ENCODE measurements at places on chromosomes 5 and 9.

DNA sequence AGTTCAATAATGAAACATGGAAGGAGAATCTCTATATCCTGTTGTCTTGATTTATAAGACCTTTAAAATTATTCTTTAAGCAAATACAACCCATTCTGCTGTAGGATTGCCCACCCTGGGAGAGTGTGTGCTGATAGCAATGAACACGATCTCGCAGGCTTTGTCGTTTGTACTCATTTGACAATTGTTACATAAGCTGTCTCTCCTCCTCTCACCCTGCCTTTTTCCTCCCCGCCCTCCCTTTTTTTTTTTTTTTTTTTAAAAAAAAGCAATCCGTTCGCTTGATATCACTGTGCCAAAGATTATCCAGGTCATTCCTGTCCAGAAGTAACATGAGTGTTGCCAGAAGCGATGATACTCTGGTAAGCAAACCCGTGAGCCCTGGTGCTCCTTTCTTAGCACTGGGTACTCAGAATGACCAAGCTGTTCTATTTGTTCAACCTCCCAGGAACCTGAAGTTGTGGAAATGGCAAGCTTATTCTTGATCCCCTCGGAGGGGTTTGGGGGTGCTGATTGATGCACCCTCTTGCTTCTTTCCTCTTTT, 82.7 kb upstream of the CTSL start:
- no peak for DNase-seq

GRCh38 chr5:113546703-113547183, 33.2 kb downstream of the YTHDC2 start:
- DNase-seq = no peak

- no peak for DNase-seq
These were observed 354.2 kb downstream of the ARL15 start for GRCh38 chr5:53956196-53956595.

- no peak for DNase-seq
These were observed 4.0 kb upstream of the DEPDC1B start for GRCh38 chr5:60703944-60704343.

DNA sequence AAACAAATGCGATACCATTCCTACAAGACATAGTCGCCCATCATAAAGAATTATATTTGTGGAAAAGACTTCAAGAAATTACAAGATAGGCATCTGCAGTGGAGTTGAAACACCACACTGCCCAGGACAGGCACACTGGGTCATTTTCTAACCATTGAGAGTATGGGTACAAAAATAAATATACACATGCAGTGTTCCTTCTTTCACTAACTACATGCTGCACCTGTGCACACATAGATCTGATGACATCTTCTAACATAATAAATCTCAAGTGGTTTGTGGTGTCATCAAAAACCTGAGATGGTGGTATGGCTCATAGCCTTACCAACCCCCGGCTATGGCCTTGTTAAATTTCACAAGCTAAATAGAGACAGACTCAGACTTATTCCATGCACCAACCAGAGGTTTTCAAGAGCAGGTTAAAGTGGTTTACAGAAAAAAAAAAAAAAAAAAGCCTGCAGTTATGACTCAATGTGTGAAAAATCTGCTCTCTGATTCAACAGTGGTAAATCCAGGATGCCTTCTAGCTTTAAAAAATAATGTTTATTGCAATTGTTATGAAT, 12.4 kb upstream of the NFIB start:
- DNase-seq = no peak

- no peak for DNase-seq
These were observed 374.9 kb upstream of the CLINT1 start for GRCh38 chr5:158233735-158234322.

DNA sequence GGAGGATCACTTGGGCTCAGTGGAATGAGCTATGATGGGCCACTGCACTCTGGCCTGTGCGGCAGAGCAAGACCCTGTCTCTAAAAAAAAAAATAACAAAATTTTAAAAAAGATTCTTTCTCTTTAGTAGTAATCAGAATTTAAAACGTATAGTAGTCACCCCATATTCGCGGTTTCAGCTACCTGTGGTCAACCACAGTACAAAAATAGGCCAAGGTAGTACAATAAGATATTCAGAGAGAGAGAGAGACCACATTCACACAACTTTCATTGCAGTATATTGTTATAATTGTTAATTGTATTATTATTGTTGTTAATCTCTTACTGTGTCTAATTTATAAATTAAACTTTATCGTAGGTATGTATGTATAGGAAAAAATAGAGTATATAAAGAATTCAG, 18.7 kb downstream of the INIP start:
- DNase-seq = no peak

GRCh38 chr9:110220809-110221208, 12.8 kb upstream of the C9orf152 start:
- DNase-seq = no peak

DNA sequence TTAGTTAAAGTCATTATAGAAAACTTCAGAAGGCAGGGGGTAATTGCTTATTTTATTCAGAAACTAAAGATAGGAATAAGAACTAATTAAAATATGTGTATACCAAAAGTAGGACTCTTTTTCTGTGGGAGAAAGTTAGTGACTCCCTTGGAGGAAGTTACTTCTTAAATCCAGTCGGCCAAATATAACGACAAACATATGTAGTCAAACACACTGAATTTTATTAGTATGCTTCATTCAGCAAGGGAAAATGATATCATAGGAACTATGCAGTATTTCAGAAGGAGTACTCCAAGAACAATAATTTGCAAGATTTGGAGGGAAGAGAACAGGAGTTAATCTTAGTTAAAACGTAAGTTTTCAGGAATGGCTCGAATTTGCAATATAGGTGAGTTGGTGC, 432.6 kb downstream of the CYLC2 start:
- DNase-seq = no peak

- DNase-seq = peak; percentile 69
These were observed 438 bp downstream of the SOX30 start for GRCh38 chr5:157651623-157652376.

- no peak for DNase-seq
These were observed 47.5 kb downstream of the FEM1C start for GRCh38 chr5:115496936-115497576.

DNA sequence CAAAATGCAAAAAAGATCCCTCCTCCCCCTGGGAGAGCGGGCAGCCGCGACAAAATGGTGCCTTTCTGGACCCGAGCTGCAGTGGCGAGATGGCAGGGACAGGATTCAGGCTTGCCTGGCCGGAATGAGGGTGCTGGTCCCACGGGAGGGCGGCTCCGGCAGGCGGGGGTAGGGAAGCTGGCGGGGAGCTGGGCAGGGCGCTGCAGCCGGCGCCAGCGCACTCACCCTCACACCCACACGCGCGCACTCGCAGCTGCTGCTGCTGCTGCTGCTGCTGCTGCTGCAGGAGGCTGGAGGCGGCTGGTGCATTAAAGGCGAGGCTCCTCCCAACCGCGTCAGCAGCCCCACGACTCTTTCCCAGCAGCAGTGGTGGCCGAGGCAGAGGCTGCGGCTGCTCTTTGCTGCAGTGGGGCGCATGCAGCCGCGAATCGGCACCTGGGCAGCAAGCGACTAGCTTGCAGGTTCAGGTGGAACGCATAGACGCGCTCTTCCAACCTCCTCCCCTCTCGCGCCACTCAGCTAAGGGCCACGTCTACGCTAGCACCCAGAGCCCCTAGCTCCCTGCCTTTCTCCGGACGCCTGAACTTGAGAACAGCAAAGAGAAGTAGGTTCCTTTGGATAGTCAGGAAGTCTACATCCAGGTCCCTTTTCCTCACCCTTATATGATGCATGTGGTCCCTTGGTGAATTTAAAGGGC, at the start of gene PPP2R2B:
PPP2R2B (minus strand) TSS at position 282 of the 697 bp plus-strand sequence.
- no peak for DNase-seq

DNA sequence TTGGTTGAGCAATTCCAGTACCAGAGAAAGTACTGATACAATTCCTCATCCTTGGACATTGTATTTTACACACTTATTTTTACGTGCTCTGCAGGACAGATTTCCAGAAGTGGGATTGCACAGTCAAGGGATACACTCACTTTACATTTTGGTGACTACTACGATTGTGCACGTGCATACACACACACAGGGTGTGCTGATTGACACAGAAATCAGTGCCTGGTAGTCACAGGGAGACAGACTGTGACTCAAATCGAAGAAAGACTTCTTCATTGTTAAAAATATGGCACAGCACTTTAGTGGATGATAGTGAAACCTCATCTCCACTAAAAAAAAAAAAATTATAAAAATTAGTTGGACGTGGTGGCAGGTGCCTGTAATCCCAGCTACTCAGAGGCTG, 1.5 kb downstream of the GARIN3 start:
- no peak for DNase-seq

GRCh38 chr9:125732562-125732961, 14.6 kb upstream of the PBX3 start:
- no peak for DNase-seq

DNA sequence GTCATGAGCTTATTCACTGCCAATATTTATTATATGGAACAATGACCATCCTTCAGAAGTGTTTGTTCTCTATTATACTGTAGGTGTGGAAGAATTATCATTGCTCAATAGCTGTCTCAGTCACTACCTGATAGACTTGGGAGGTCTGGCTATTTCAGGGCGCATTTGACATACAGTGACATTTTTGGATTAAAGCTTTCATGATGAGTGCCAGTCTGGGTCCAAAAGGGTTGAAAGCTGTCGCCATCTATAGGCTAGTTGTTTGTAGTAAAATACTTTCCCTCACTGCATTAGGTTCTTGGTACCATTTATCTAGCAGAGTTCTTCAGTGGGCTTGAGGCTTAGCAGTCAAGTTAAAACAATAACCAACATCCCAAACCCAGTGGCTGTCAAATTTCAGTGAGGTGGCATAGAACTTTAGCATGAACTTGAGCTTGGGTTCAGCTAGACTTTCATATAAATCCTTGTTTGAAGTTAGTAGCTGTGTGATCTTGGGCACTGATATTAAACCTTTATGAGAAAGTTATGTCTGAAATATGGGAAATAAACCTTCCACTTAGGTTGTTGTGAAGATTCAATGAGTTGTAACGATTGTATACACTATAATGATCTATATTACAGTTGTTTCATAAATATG, 110.5 kb upstream of the CDKN2B start:
- no peak for DNase-seq

Data from stimulated activated CD4-positive, alpha-beta T cell treated with anti-CD3 and anti-CD28 coated beads, TNF-alpha, amount 100 ng/mL, for 1 hour (primary cell).